ENCODE measurements at places on chromosomes 7 and 10.
A peak's percentile ranks its signal among the peaks of the same experiment; 100 is the strongest.

DNA sequence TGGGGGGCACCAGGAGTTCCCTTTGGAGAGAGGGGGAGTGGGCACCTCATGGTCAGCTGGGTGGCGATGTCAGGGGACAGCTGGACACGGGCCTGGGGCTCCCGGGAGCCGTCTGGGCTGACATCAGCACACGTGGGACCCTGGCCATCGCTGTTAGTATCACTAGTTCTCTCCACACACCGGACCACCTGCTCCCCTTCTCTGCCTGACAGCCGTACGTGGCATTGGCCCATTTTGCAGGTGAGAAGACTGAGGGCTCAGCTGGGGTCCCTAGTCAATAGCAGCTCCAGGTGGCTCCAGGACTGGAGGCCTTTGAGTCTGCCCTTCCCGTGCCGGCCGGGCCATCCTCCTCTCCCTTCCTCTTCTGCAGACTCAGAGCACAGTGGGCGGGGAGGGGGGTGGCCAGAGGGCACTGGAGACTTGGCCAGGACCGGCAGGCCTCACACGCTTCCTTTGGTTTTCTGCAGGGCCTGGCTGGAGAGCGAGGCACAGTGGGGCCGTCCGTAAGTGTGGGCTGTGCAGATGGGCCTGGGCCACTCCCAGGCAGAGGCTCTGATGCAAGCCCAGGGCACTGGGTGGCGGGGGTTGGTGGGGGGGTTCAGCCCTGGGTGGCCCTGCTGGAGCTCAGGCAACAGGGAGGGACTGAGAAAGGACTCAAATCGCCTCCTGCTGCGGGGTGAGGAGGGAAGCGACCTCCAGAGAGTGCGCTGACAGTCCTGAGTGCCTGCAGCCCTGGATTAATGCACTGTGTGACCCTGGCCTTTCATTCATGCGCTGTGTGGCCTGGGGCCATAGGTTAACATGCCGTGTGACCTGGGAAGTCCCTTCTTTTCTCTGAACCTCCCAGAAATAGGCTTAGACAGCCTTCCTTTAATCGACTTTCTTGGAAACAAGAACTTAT lies 78.2 kb downstream of the MYL10 start:
- DNase-seq: no peak
- H3K4me1 ChIP-seq: no peaks in the 10 kb centered on the region
- H3K4me3 ChIP-seq: no peak overlapping the region
- no peaks in the 10 kb centered on the region for H3K36me3 ChIP-seq
- H3K27me3 ChIP-seq: no peaks in the 10 kb centered on the region

GRCh38 chr10:60424971-60425370 lies 35.3 kb upstream of the ANK3 start:
- H3K27me3 ChIP-seq: no peaks in the 10 kb centered on the region
- no peak for DNase-seq
- peaks cover 12% of the 10 kb centered on the region for H3K4me1 ChIP-seq
- no peak overlapping the region for H3K27ac ChIP-seq

GRCh38 chr7:91537260-91538152 lies 273.3 kb downstream of the FZD1 start:
- H3K27ac ChIP-seq: no peak overlapping the region
- H3K36me3 ChIP-seq: no peaks in the 10 kb centered on the region
- H3K4me1 ChIP-seq: no peaks in the 10 kb centered on the region
- H3K4me3 ChIP-seq: no peak overlapping the region
- H3K27me3 ChIP-seq: no peaks in the 10 kb centered on the region
- no peak for DNase-seq

- peaks cover 8% of the 10 kb centered on the region for H3K27me3 ChIP-seq
- no peak overlapping the region for H3K27ac ChIP-seq
- no peaks in the 10 kb centered on the region for H3K4me1 ChIP-seq
- DNase-seq: no peak
Observed at GRCh38 chr10:121131426-121132265, 280.5 kb downstream of the WDR11 start.

DNA sequence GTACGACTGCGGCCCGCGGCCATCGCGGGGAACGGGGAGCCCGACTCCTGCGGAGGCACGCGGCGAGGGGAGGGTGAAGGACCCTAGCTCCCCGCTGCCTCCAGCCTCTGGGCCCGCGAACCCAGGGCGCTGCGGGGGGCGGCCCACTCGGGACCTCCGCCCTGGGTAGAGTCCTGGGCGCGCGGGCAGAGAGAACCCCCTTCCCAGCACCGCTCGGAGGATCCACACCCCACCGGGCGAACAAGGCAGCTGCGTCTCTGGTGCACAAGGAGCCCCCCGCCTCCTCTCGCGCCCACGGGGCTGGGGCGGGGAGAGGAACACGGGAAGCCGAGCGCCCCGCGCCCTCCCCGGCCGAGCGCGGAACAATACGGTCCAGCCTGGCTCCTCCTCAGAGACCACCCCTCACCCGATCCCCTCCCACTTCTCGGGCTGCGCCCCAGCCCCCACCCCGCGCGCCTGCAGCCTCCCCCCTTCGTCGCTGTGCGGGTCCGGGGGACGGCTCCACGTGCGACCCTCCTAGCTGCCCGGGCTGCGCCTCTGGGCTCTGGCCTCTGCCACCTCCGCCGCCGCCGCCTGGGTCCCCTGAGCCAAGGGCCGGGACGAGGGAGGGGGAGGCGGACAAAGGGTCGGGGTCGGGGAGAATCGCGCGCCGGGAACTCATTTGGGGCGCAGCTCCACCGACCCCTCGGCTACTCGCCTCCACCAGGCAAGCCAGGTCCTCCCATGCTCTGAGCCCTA lies at the start of gene WDR86:
Gene WDR86, minus strand, starts transcription at position 372 of the 738 bp plus-strand sequence. CDS start 449 bp downstream, outside the sequence.
- no peak for DNase-seq
- peak within 1 kb of the TSS; percentile 36 for H3K4me3 ChIP-seq

DNA sequence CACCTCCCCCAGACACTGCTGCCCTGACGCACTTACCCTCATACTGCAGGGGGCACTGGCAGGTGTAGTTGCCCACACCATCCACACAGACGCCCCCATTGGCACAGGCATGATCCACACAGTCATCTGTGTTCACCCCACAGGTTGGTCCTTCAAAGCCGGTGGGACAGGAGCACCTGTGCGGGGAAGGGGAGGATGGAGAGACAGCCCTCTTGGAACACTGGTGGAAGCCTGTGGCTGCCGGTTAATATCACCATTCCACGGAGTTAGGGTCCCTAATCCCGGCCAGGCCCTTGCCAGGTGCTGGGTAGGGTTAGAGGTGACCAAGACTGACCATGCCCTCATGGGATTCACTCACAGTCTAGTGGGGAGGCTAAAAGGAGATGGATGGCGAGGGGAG lies 171.8 kb downstream of the SLIT1 start:
- no peaks in the 10 kb centered on the region for H3K36me3 ChIP-seq
- no peak for DNase-seq
- no peaks in the 10 kb centered on the region for H3K27me3 ChIP-seq
- no peak overlapping the region for H3K27ac ChIP-seq
- no peaks in the 10 kb centered on the region for H3K4me1 ChIP-seq

- H3K4me3 ChIP-seq: no peak overlapping the region
- no peaks in the 10 kb centered on the region for H3K27me3 ChIP-seq
- no peaks in the 10 kb centered on the region for H3K4me1 ChIP-seq
- no peak overlapping the region for H3K27ac ChIP-seq
- DNase-seq: no peak
Observed at GRCh38 chr7:45670227-45670626, 96.1 kb downstream of the ADCY1 start.

DNA sequence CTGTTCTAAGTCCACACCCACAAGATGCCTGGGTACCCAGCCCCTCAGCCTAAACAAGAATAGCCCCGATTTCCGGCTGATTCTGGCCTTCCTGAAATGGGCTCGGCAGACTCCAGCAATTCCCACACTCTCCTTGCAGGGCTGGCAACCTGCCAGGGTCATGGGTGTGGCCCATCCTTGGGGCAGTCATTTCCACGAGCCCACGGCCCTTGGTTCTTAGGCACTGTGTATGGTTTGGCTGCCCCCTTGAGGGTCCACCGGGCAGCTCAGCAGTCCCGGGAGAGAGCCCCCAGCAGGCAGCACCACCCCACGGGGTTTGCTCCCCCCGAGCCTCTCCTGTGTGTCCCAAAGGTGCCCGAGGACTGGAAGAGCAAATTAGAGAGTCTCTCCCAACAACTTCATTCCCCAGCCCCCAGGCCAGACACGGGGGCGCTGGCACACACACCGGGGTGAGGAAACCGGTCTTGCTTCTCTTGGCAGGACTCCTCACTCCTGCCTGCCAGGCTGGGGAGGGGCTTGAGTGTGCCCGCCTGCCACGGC lies 142.2 kb downstream of the EMX2 start:
- peak; percentile 34 for DNase-seq
- H3K27me3 ChIP-seq: peaks cover 28% of the 10 kb centered on the region
- peaks cover 8% of the 10 kb centered on the region for H3K4me1 ChIP-seq
- no peaks in the 10 kb centered on the region for H3K36me3 ChIP-seq
- no peak overlapping the region for H3K27ac ChIP-seq

DNA sequence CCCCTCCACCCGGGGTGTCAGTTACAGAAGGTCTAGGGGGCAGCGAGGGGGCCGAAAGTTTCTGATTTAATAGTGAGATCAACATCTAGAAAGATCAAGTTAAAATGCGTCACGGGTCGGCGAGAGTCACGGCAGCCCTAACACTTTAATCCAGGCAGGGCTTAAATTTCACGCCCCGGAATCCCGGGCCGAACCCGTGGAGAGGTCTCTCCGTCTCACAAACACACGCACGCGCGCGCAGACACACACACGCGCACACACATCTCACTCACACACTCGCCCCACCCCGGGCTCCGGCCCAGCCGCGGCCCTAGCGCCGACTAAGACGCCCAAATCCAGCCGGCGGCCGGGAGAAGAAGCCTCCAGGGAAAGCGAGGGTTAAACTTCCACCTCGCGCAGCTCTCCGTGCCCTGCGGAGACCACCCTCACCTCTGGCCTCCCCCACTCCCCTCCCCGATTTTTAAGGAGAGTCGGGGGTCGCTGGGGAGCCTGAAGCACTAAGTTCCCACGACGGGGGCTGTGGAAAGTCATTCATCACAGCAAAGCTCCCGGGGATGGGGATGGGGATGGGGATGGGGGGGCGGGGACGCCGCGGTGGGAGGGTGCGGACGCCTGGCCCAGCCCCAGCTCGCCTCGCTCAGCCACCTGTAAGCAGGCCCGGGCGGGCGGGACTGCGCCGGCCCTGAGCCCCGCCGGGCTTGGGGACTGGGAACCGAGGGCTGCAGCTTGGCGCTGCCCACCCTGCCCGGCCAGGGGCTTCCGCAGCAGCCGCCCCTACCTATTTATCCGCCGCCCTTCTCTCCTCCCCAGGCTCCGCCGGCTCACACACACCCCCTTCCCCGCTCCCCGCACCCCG lies 1.6 kb downstream of the PDGFA start:
- DNase-seq: peak; percentile 72
- H3K27ac ChIP-seq: peak overlapping the region; percentile 89
- no peaks in the 10 kb centered on the region for H3K36me3 ChIP-seq
- H3K27me3 ChIP-seq: peaks cover 22% of the 10 kb centered on the region

DNA sequence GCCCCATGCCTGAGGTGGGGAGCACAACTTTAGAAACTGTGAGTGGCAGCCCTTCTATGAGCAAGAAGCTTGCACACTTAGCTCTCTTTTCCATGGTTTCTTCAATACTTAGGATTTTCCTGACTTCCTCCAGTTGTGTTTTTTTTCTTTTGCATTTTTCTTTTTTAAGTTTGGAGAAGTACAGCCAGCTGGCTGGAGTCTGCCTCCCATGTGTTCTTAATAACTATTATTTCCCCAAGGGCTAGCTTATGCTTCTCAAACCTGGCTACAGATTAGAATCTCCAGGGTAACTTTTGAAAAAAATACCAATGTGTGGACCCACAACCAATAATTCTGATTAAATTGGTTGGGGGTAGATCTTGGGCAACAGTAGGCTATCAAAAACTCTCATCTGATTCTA lies 37.4 kb upstream of the MEOX2 start:
- DNase-seq: no peak
- no peaks in the 10 kb centered on the region for H3K36me3 ChIP-seq
- no peak overlapping the region for H3K27ac ChIP-seq
- no peak overlapping the region for H3K4me3 ChIP-seq

DNA sequence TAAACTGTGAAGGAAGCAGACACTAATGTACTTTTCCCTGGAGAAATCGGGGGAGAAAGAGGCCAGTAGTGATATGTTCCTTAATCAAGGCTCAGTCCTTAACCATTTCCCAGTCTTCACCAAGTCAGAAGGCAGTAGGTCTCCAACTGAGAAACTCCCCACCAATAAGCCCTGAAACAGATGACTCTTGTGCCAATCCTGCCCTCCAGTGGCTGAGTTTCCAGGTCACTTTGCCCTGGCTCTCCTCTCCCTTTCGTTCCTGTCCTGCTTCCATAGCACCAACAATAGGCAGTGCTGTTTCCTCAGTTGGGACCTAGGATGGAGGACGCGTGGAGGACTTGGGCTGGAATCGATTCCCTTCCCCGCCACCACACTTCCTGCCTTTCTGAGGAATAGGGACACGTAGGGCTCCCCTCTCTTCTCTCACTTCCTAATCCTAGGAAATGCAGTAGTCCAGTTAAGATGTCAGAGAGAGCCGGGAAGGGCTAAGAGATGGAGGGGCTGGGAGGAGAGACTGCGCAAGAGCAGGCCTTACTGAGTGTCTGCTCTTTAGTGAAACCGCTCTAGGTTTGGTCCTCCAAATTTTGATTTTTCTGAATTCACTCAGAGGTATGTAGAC lies 23.4 kb downstream of the ATOH7 start:
- no peaks in the 10 kb centered on the region for H3K4me1 ChIP-seq
- H3K27me3 ChIP-seq: no peaks in the 10 kb centered on the region
- no peak for DNase-seq
- H3K36me3 ChIP-seq: no peaks in the 10 kb centered on the region
- no peak overlapping the region for H3K27ac ChIP-seq

GRCh38 chr10:127694580-127695193 lies 42.3 kb upstream of the FOXI2 start:
- H3K4me3 ChIP-seq: no peak overlapping the region
- H3K27ac ChIP-seq: no peak overlapping the region
- no peaks in the 10 kb centered on the region for H3K36me3 ChIP-seq
- H3K4me1 ChIP-seq: no peaks in the 10 kb centered on the region

DNA sequence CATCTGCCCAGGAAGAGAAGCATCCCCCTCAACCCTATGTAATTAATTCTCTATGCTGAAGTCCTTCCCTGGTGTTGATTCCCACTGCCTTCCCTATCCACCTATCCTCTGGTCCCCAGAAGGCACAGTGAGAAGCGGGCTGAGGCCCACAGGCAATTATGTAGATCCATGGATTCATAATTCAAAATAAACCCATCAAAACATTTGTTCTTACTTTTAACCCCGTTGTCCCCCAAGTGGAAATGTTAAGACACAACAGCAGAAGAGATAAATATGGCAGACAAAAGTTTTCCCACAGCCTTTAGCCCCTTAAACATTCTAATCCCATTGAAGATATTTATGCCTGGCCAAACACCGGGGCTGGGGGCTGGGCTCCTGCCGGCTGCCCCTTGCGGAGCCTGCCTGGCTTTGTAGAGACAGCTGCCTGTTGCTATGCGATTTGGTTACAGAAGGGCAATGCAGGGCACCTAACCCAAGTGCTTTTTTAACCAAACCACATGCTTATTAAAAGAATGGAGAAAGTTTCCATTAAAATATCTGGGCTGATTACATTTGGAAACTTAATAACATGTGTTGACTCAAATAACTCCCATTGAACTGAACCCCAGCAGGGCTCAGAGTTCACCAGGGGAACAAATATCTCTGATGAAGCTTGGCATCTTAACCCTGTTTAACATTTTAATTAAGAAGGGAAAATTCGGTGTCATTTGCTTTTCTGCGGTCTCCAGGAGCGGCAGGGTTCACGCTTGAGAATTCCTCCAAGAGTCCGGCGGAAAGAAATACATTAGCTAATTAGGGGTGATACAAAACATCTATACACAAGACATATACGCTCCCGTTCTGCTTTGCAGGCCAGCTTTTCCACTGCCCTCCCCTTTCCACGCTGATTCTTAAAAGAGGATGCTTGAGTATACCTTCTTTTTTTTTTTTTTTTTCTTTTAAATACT lies 110.8 kb upstream of the FGFR2 start:
- no peaks in the 10 kb centered on the region for H3K36me3 ChIP-seq
- no peak overlapping the region for H3K4me3 ChIP-seq
- no peak overlapping the region for H3K27ac ChIP-seq
- no peak for DNase-seq
